CD8-positive, alpha-beta memory T cell (primary cell): ENCODE measurements at places on chromosomes 3 and 15. TPM values are rescaled to one million over a fixed set of nuclear protein-coding genes. Genes with fewer than 3 reads are reported as not detected.

DNA sequence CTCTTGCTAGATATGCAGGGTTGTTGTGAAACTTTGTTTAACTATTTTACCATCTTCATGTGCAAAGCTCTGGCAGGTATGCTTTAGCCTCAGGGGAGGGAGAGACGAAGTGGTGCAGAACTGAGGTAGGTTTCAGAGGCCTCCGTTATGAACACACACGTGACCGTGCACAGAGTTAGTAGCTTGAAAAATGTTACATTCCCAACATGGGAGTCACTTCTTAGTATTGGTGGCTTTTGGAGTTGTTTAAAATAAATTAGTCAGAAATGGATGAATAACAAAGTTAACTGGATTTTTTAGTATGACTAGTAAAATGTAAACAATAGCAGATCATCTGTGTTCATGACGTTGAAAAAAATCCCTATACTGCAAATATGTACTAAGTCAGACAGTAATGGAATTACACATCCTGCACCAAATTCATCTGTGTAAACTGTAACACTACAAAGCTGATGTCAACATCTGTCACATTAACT, 279.6 kb downstream of the KLF13 start:
- no peak overlapping the region for H3K27ac ChIP-seq
- no peak overlapping the region for H3K4me3 ChIP-seq
- H3K36me3 ChIP-seq: no peaks in the 10 kb centered on the region

- no peaks in the 10 kb centered on the region for H3K27me3 ChIP-seq
- H3K4me1 ChIP-seq: no peaks in the 10 kb centered on the region
These were observed 59.6 kb downstream of the PRTG start for GRCh38 chr15:55683376-55683775.

DNA sequence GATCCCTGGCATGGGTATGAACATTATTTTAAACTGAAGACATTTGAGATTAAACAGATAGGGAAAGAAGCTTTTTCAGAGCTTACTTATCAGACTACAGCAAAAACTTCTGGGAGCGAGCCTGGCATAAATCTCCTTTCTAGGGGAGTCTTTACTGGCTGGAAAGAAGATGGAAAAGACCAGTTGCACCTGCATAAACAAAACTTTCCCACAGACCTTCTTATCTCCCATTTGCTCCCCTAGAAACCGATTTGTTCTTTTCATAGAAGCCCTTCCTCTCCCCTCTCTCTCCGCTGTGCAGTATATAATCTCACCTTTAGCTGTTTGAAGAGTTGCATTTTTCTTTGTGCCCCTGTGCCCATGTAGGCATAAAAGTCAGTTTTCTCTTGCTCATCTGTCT, 93.2 kb downstream of the CHRNA7 start:
- no peaks in the 10 kb centered on the region for H3K27me3 ChIP-seq
- H3K36me3 ChIP-seq: no peaks in the 10 kb centered on the region
- H3K4me1 ChIP-seq: no peaks in the 10 kb centered on the region
- no peak for DNase-seq
- H3K4me3 ChIP-seq: no peak overlapping the region

DNA sequence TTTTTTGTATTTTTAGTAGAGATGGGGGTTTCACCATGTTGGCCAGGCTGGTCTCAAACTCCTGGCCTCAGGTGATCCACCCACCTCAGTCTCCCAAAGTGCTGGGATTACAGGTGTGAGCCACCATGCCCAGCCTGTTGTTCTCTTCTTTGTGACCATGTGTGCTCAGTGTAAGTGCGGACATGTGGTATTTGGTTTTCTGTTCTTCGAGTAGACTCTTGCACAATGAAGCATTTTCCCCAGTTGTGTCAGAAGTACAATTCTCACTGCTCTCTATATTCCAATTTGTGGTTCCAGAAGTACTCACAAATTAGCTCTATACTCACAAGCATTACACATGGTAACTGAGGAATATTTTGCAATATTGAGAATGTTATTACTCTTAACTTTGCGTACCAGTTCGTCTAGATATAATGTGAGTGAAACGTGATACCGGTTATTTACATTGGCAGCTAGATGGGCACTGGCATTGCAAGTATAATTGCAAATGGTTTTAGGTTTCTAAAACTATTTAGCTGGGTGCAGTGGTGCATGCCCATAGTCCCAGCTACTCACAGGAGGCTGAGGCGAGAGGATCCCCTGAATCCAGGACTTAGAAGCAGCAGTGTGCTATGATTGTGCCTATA, 34.2 kb upstream of the MTMR14 start:
- H3K4me3 ChIP-seq: no peak overlapping the region
- H3K27ac ChIP-seq: no peak overlapping the region
- no peak for DNase-seq
- no peaks in the 10 kb centered on the region for H3K36me3 ChIP-seq
- no peaks in the 10 kb centered on the region for H3K4me1 ChIP-seq

DNA sequence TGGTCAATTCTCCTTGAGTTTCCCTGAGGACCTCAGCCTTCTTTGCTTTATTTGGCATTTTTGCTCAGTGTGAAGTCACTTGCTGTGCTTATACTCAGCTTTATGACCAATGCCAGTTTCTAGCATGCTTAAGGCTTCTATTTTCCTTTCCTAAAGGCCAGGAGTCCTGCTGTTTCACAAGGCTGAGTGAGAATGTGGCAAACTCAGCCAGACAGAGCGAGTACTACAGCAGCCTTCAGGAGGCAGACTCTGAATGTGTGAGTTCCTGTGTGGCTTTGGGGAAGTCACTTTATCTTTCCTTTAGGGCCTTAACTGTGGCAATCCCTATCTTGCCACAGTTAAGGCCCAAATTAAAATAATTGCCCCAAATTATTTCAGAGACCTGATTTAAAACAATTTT, 213.2 kb upstream of the MRPL3 start:
- no peaks in the 10 kb centered on the region for H3K36me3 ChIP-seq
- H3K4me3 ChIP-seq: no peak overlapping the region
- no peaks in the 10 kb centered on the region for H3K4me1 ChIP-seq
- H3K27me3 ChIP-seq: no peaks in the 10 kb centered on the region

- no peaks in the 10 kb centered on the region for H3K4me1 ChIP-seq
- no peak overlapping the region for H3K27ac ChIP-seq
- no peaks in the 10 kb centered on the region for H3K27me3 ChIP-seq
These were observed 23.1 kb downstream of the NEDD4 start for GRCh38 chr15:55970286-55970685.

GRCh38 chr3:56094170-56094569, 374.1 kb downstream of the ERC2 start:
- H3K36me3 ChIP-seq: no peaks in the 10 kb centered on the region
- DNase-seq: no peak
- H3K27me3 ChIP-seq: no peaks in the 10 kb centered on the region
- H3K4me1 ChIP-seq: no peaks in the 10 kb centered on the region
- H3K4me3 ChIP-seq: no peak overlapping the region

DNA sequence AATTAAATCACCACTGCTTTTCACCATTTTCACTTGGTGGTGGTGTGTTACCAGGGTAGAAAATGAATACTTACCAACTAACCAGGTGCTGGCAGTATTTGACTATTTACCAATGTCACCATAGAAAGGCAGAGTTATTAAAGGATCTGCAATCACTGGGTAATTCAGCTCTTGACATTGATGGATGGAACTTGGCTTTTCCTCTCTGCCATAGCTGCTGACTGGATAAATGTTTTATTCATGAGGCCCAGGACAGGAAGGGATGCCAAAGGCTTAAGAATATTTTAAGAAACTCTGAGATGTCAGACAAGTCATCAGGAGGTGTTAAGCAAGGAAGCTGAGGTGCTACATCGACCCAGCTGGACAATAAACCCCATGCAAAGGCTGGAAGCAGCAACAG, 495.5 kb upstream of the CFAP20DC start:
- no peak overlapping the region for H3K4me3 ChIP-seq
- H3K27me3 ChIP-seq: no peaks in the 10 kb centered on the region
- H3K27ac ChIP-seq: no peak overlapping the region
- no peak for DNase-seq

GRCh38 chr3:72924055-72924454, 36.2 kb downstream of the GXYLT2 start:
- H3K27ac ChIP-seq: no peak overlapping the region
- DNase-seq: no peak
- no peaks in the 10 kb centered on the region for H3K4me1 ChIP-seq
- no peaks in the 10 kb centered on the region for H3K36me3 ChIP-seq

DNA sequence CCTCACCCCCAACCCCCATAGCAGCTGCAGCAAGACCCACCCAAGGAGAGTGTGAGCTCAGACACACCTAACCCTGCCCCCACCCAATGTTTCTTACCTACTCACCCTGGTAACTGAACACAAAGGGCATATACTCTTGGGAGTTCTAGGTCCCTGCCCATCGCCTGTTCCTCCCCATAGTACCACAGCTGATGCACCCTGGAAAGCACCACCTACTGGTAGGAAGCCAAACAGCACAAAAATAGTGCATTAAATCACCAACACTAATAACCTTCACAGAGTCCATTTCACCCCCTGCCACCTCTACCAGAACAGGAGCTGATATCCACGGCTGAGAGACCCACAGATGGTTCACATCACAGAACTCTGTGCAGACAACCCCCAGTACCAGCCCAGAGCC, 245.2 kb downstream of the EFHB start:
- no peak for DNase-seq
- no peaks in the 10 kb centered on the region for H3K27me3 ChIP-seq
- H3K4me1 ChIP-seq: no peaks in the 10 kb centered on the region
- H3K36me3 ChIP-seq: no peaks in the 10 kb centered on the region

The SENP2 gene
- total RNA-seq: 41.5 TPM

The TRIM42 gene
- total RNA-seq: not detected

The IMPG2 gene
- total RNA-seq: 0.20 TPM

The TEX264 gene
- total RNA-seq: 52.3 TPM

The IL5RA gene
- 0.73 TPM for total RNA-seq

The MINAR1 gene
- total RNA-seq: 0.35 TPM

The UROC1 gene
- not detected for total RNA-seq

The CISH gene
- total RNA-seq: 222 TPM

The RPL32 gene
- total RNA-seq: 2,642 TPM

The SLCO2A1 gene
- not detected for total RNA-seq

The C2CD4B gene
- 0.13 TPM for total RNA-seq
